ENCODE measurements at places on chromosomes 5 and 9.
A peak's percentile ranks its signal among the peaks of the same experiment; 100 is the strongest.

- no peak for DNase-seq
Observed at GRCh38 chr9:111198936-111199335, 131.1 kb downstream of the OR2K2 start.

DNA sequence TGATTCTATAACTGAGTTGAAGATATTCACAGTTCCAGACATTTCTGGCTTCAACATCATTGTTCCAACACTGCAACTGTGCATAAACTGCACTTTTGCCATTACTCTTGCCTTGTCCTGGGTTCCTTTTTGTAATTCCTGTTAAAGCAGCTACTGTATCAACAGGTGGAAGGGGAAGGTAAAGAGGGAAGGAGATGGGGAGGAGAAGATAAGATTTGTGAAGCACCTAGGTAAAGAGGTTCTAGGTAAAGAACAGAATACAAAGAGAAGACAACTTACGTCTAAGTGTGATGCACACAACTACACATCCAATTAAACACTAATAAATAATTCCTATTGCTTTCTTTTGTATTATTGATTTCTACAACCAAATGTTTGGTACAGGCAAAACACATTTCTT, 36.2 kb downstream of the LEAP2 start:
- DNase-seq = no peak

DNA sequence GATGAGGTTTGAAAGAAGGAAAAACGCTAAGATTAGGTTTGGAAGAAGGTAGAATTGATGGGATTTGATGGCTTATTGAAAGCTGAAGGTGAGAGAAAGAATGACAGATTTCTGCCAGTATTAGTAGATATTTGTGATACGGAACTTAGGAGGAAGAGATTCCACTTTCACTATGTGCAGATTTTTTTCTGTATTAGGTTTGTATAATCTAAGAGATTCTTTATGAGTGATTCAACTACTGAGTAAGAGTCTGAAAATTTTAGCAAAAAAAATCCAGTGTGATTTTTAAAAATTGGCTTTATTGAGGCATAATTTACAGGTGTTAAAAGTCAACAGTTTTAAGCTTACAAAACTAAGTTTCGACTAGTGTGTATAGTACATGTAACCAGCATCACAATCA, 54.1 kb downstream of the AP3S1 start:
- no peak for DNase-seq

- DNase-seq = no peak
Observed at GRCh38 chr9:94472806-94473360, 82.0 kb upstream of the PCAT7 start.

DNA sequence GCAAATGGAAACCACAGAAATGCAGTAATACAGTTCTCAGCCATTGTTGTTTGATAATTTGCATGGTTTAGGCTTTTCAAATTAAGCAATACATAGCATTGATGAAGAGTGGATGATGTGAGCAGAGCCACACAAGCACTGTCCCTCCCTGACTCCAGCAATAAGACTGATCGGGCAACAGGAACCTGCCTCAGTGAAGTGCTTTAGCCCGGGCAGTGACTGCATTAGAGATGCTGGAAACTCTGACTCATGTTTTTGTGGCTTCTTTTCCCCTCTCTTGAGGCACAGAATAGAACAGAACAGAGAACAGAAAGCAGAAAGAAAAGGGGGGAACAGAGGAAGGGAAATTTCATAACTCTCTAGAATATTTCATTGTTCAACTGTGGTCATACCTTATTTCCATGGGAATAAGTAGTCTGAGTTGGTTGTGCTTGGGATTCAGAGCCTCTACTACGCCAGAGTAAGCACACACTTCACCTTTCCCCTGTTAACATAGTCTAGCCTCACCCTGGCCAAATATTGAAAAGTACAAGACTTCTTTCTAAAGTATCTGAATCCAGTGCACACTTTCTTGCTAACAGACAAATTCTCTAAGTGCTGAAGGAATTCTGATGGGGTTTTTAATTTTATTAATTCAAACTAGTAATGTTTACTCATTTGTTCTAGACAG, 164.8 kb upstream of the VCAN start:
- DNase-seq = no peak

- DNase-seq = no peak
Observed at GRCh38 chr5:173457482-173457881, 129.3 kb upstream of the STC2 start.

GRCh38 chr5:151862811-151863472, 61.7 kb downstream of the GLRA1 start:
- DNase-seq = no peak

DNA sequence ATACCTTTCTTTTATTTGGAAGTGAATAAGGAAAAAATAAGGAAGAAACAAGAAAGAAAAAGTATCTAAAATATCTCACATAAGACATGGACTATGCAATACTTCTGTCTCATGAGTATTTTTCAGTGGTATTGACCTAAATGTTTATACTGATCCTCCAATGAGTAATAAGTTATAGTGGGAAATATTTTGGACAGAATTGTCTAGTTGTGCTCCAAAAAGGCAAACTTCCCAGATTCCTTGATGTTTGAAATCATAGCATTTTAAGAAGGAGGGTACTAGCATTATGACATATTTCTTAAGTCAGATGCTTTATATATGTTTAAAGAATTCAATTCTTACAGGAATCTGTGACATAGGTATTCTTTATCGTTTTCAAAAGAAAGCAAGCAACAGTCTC, 34.5 kb upstream of the BASP1 start:
- DNase-seq = no peak

DNA sequence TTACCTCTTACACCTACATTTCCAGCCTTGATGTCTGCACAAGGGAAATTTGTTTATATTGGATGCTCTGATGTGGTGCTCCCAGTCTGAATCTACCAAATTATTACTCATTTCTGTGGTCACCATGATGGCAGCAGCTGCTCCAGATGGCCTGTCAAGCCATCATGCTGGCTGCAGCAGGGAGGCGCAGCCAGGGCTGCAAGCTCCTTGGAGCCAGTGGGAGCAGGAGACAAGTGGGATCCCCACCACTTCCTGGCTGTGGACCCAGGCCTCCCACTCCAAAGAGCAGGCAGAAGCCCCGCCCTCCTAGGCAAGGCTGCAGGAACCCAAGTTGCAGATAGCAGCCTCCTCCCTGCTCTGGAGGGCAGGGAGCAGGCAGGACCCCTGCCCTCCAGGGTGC, 241.1 kb upstream of the ATP10B start:
- DNase-seq = no peak

DNA sequence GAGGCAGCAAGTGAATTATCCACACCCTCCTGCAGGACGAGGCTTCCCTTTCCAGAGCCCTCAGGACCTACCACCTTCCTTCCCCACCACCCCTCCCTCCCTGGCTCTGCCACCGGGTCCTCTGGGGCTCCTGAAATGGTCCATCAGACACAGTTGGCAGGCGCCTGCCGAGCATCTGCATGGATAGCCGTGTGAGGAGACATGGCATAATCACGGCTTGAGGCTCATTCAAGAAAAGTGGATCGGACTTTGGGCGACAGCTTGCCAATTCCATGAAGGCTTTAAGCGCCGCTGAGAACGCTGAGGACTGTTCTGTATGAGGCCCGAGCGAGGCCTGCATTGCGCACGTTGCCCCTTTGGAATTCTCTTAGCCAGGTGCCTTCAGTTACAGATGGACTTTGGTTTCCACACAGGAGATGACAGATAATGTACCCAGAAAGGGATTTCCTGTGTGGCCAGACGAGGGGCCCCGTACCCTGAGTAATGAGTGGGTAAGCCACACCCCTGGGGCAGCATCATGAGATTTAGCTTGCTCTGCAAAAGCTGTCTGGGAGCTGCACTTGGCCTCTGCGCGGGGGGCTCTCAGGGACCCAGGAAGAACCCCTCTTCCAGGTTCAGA, 179.8 kb downstream of the OLFM1 start:
- DNase-seq = no peak

DNA sequence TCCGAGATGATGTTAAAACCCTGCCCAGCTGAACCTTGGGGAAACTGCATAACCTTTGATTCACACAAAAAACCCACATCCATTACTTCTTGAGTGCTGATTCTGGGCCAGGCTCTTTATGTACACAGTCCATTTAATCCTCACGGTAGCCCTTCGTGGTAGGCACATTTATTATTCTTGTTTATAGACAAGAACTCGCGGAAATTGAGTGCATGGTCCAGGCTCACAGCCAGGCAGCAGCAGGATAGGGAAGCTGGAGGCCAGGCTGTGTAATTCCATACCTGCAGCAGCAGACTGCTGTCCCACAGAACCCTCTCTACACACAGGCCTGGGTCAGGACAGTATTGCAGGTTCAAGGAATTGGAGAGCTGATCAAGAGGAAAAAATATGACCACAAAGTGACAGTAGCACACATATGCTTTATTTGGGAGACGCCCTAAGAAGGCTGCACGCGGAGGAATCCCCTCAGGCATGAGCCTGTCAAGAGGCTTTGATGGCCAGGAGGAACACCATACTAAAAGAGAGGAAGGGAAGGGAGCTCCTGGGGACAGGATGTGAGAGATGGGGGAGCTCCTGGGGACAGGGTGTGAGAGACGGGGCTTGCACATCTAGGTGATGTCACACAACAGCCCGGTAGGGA, 28.4 kb upstream of the FAM120A start:
- no peak for DNase-seq

GRCh38 chr5:173291722-173292658, 36.2 kb downstream of the STC2 start:
- DNase-seq = no peak

GRCh38 chr5:126707080-126707479, 69.9 kb upstream of the LMNB1 start:
- no peak for DNase-seq

- no peak for DNase-seq
Observed at GRCh38 chr9:6660512-6660911, 15.0 kb upstream of the GLDC start.

GRCh38 chr9:71910650-71911060, 338 bp downstream of the ABHD17B start:
- DNase-seq = no peak

DNA sequence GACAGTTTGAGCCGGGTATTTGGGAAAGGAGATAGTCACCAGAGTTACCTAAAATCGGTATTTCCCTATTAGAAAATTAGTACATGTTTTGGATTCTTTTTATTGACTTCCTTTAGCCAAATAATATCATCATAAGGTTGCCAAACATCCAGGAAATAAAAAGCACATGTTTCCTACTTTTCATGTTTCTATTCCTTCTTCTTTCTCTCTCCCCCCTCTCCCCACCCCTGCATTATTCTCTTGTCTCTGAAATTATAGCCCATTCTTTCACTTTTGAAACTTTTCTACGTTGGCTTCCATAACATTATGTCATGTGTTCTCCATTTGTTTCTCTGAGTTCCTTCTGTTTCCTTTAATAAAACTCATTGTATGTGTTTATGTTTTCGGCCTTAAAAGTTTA, 161.9 kb downstream of the ALDH1A1 start:
- DNase-seq = no peak

GRCh38 chr9:81193362-81194339, 495.7 kb downstream of the TLE1 start:
- no peak for DNase-seq

DNA sequence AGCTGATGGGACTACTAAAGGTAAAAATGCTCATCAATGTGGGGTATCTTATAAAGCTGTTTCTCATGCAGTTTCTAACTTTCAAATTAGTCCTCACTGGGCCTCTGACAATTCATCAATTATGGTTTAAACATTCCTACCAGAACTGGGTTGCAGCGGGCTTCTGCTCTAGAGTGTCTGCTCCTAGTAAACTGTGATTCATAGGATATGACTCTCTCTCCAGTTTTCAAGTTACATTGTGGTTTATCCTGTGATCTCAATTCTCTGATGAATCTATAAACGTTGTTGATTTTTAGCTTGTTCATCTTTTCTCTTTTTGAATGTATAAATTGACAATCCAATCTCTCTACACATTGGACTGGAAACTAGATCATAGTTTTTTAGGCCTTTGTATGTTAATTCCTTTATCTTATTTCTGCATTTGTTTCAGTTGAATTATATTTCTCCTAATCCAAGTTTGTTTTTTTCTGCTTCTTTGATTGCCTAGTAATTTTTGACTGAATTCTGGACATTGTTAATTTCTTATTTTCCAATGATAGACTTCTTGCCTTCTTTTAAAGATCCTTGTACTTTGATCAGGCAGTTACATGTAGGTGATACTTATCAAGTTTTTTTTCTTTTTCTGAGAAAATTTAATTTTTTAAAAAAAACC, 822.6 kb downstream of the TLE1 start:
- DNase-seq = no peak

DNA sequence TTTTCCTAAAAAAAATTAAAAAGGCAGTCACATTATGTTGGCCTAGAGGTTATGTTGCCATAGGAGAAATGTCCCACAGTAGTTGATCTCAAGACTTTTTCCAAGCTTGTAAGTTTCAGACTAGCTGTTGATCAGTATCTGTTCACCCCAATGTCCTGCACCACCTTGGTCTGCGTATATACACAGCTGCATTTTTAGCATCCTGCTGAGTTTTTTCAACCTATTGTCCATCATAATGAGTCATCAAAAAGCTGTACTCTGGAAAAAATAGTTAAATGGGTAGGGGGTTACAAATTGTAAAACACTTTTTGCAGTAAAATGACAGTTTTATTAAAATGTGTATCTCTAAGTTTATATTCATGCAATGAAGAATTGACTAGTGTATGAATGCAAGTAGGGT, 53.2 kb upstream of the TMEM171 start:
- DNase-seq = no peak

DNA sequence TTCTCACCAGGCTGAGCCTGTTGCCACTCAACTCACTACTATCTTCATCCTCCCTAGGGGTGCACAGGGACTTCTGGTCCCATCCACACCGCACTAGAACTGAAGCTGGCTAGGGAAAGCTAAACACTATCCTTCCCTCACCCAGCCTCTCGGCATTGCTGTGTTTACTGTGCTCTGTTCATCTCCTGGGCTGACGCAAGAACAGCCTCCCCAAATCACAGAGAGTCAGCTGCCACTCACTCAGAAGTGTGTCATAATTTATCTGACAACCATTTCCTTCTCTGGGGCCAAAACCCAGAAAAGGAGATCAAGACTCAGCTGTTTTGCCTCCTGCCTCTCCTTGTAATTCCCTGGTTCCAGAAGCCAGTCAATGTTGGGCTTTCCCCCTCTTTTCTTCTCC, 92.8 kb downstream of the ARHGEF28 start:
- DNase-seq = no peak

- peak; percentile 82 for DNase-seq
Observed at GRCh38 chr5:56908942-56909293, 478 bp upstream of the SETD9 start.

- no peak for DNase-seq
Observed at GRCh38 chr5:22683050-22683449, 170.1 kb downstream of the CDH12 start.

GRCh38 chr5:2914981-2915484, 163.6 kb upstream of the IRX2 start:
- DNase-seq = no peak

DNA sequence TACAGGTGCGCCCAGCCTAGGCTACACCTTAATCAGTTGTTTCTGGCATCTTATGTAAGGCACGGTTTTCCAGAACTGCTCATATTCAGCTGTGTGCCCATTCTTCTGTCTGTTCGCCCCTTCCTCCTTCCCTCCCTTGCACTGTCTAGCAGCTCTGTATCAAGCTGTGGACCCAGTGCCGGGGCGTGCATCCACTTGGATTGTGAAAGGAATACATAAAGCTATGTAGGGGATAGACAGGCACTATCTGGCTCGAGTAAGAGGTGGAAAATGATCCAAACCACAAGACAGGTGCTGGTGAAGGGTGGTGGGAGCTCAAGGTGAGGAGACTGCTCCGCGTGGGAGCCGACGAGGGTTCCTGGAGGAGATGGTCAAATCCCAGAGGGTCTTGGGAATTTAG, 2.0 kb downstream of the GLIPR2 start:
- DNase-seq = no peak

- DNase-seq = no peak
Observed at GRCh38 chr5:82388181-82388580, 110.0 kb upstream of the RPS23 start.

All from amygdala (tissue), 56 donors.